ENCODE measurements at places on chromosomes 16 and 17.

- DNase-seq, result no peak
Observed at GRCh38 chr17:14197586-14197985, 39.1 kb downstream of the CDRT15 start.

DNA sequence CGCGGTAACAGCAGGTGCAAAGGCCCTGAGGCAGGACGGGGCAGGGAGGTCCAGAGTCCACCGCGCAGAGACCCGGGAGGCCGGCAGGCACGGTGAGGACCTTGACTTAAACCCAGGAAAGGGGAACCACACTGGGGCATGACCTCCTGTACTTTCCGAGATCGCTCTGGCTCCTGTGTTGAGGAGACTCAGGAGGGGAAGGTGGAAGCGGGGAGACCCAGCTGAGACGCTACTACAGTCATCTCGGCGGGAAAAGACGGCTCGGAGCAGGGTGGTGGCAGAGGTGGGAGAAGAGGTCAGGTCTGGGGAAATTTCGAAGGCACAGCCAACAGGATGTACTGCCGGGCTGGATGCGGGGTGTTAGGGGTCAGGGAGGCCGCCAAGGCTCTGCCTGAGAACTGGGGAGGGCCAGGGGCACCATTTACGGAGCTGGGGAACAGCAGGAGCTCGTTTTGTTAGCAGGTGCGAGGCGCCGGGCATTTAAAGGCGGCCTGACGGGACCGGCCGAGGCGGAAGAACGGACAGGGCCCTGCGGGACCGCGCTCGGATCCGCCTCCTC is 22.3 kb downstream of the NPTX1 start:
- DNase-seq, result peak; percentile 5

DNA sequence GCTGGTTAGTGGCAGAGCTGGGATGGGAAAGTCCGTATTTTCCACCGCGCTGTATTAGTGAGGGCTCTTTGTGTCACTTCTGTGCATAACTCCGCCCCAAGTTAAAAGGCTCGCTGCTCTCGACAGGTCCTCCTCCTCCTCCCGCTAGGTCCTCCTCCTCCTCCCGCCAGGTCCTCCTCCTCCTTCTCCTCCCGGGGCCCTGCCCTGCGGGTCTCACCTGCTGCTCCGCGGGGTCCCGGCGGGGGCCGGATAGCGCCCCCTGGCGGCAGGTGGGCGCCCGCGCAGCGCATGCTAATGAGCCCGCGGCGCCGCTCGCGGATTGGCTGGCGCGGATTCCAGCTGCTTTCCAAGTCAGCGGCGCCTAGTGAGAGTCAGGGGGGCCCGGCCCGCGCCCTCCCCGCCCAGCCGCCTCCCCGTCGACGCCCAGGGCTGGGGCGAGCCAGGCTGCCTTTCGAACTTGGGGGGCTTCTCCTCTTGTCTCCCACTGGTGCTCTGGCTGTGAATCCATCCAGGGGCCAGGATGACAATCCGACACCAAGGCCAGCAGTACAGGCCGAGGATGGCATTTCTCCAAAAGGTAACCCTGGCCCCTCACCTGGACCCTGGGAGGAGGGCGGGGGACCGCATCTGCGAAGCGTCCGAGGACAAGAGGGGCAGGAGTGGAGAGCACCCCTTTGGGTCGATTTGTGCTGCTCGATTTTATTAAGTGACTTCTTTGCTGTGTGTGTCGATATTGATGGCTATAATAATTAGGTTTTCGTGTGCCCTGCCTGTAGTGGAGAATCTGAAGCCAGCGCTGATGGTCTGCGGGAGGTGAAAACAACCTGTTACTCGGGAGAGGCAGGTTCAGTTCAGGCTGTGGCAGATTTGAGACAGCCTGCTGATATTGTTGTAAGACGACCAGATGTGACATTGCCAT is at the start of gene RGS9:
Gene RGS9, plus strand, starts transcription at position 350 of the 919 bp plus-strand sequence. Its CDS starts 171 bp downstream, at position 521.
- DNase-seq, result peak; percentile 81

DNA sequence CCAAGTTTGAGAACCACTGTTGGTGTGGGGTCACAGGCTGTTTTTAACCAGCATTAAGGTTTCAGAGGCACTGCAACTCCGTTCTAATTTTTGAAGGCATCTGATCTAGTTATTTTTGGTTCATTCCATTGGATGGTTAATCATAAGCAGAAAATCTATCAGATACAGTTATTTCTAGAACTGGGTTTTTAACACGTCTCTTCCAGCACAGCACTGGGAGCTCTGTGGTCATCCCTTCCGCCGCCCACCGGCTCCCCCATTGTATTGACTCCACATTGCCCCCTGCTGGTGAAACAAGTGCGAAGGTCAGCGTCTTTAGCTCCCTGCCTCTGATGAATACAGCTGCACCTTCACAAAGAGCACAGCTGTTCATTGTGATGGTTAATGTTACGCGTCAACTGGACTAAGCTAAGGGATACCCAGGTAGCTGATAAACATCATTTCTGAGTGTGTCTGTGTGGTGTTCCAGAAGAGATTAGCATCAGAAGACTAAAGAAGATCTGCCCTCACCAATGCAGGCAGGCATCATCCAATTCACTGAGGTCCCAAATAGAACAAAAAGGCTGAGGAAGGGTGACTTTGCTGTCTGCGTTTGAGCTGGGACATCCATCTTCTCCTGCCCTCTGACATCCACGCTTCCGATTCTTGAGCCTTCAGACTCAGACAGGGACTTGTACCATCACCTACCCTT is 8.5 kb downstream of the CCL18 start:
- DNase-seq, result peak; percentile 88

DNA sequence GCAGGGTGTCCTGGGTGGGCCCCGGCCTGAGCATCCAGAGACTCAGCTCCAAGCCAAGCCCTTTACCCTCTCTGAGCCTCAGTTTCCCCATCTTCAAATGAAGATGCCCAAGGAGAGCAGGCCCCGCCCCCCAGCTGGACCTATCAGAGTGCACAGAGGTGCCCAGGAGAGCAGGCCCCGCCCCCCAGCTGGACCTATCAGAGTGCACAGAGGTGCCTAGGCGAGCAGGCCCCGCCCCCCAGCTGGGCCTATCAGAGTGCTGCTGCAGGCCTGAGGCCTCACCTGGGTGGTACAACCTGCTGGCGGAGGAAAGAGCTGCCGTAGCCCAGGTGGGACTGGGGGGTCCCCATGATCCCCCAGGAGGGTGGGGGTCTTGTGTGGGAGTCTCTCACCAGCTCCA is 3.4 kb upstream of the SSTR5 start:
- no peak for DNase-seq

DNA sequence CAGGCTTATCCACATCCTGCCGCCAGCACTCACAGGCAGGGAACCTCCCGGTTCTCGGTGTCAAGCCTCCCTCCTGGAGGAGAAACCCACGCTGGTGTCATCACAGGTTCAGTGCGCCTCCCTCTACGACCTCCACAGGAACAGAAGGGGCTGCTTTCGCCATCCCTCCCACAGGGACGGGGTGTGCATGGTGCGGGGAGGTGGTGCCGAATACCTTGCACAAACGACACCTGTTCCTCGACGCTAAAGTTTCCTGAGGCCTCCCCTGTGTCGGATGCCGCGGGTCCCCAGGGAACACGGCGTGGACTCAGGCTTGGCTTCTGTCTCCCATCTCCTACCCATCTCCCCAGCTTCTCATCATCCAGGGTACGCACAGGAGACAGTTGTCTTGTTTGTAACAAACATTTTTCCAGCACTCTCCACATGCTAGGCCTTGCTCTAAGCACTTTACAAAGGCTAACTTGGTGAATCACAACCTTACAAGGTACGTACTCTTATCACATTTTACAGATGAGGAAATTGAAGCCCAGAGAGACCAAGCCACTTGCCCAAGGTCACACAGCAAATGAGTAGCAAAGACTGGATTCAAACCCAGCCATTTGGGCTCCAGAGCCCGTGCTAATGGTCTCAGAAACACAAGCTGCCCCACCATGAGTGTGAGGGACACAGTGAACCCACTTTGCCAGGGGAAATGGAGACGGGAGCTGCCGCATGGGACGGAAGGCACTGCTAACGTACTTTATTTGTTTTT is 271.6 kb downstream of the C16orf95 start:
- DNase-seq, result no peak

DNA sequence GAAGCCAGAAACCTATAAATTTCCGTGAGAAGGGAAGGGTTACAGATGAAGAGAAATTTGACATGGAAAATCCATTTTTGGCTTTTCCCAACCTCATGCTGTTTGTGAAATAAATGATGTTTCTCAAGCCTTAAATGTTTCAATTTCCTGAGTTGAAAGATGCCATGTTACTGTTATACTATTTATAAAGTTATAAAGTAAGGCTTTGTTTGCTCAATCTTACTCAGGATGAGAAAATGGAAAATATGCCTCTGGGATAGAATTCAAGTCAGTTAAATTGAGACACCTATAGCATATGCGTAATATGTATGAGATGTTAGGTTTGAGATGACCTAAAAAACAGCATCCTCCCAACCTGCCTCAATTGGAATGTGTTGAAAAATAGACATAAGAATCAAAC is 19.9 kb upstream of the FAM20A start:
- DNase-seq, result no peak

DNA sequence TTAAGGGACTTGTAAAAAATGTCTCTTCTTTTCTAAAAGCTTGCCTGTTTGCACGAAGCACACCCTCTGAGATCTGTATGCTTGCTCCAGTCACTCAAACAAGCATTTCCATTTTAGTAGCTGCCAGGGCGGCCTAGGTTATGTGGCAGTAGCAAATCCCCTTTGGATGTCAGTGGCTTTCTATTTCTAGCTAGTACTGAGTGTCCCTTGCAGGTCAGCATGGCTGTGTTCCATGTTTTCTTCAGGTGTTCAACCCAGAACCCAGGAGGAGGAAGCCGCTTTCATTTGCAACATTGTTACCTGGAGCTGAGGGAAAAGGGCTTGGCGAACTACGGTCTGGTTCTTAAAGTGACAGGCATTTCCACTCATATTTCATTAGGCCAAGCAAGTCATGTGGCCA is 36.4 kb downstream of the FOXL1 start:
- DNase-seq, result no peak

- DNase-seq, result peak; percentile 70
Observed at GRCh38 chr16:80527297-80527696, 13.5 kb upstream of the DYNLRB2 start.

DNA sequence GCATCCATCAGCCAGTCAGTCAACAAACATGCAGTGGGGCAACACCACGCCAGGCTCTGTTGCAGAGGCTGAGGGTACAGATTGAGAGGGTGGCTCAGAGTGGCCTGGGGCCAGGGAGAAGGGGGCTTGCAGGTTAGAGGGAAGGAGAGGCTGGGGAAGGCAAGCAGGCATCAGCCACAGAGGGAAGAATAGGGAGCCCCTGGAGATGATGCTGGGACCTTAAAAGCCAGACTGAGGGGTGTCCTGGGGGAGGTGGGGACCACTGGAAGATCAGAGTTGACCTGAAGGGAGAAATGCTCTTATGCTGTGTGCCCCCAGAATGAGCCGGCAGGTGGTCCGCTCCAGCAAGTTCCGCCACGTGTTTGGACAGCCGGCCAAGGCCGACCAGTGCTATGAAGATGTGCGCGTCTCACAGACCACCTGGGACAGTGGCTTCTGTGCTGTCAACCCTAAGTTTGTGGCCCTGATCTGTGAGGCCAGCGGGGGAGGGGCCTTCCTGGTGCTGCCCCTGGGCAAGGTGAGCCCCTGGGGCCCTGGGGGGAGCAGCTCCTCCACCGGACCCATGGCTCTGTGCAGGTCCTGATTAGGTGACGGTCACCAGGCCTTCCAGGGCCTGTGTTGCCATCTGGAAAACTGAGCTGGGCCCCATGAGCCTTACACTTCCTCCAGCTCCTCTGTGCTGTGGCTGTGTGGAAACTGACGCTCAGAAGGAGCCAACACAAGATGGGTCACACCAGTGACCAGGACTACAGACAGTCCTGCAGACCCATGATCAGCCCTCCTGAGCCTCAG is 1.7 kb downstream of the CORO1A start:
- DNase-seq, result no peak

DNA sequence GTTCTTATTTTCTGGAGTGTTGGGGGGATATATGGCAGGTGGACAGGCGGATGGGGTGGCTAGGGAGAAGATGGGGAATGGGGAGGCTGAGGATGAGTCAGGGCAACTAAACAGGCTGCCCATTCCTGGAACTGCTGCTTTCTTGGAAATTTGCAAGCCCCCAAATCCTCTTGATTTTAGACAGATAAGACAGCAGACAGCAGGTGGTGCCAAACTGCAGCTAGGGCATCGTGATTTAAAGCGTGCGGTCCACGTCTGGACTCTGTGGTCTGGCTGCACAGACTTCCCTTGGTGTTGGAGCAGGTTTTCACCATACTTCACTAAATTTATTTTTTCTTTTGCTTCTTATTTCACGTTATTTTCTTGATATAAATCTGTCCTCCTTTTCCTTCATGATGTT is 10.9 kb upstream of the KRT24 start:
- DNase-seq, result no peak

DNA sequence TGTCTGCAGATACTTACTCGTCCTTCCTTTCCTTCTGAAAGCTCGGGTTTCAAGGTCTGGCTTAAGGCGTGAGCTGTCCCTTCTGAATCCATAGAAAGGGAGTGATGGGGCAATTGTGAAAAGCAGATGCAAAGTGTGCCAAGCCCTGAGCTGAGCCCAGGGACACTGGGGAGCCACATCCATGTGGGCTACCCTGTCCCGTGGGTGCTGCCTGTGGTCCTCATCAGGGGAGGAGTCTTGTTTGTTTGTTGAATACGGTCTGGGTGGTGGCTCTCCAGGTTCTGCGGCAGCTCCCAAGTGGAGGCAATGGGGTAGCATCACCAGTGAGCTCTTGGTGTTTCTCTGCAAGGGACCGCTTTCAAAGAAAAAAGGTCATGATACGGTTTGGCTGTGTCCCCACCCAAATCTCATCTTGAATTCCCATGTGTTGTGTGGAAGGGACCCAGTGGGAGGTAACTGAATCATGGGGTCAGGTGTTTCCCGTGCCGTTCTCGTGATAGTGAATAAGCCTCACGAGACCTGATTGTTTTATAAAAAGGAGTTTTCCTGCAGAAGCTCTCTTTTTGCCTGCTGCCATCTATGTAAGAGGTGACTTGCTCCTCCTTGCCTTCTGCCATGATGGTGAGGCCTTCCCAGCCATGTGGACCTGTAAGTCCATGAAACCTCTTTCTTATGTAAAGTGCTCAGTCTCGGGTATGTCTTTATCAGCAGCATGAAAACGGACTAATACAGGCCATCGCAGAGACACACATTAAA is 1.0 kb upstream of the ALG1 start:
- DNase-seq, result no peak

GRCh38 chr17:80168371-80168770 is 1.5 kb upstream of the CARD14 start:
- DNase-seq, result peak; percentile 54

GRCh38 chr16:63983401-63983800 is 1138.5 kb downstream of the CDH11 start:
- no peak for DNase-seq

GRCh38 chr17:79622122-79622601 is 11.3 kb upstream of the RBFOX3 start:
- DNase-seq, result no peak

Data from hematopoietic multipotent progenitor cell treated with erythropoietin and hydrocortisone succinate and interleukin-3 and kit ligand, for 8 days (in vitro differentiated cells).